ENCODE measurements at places on chromosomes 7 and 10.

DNA sequence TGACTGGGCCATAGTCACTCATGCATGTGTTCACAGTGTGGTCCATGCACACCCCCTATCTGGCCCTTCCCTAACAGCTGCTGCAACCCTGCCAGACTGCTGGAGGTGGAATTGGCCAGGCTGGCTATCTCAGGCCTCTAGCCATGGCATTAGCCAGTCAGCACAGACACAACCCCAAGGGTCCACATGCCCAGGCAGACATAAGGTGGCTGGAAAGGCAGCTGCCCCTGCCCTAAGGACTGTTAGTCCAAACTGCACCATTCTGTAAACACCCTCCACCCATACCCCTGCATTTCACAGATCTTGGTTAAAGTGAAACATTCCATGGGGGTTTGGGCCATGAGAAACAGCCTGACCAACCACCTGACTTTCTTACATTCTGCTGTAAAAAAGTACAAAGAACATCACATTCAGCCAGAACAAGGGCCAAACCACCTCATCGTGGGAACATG, 137.4 kb upstream of the KCNMA1 start:
- no peak for DNase-seq

DNA sequence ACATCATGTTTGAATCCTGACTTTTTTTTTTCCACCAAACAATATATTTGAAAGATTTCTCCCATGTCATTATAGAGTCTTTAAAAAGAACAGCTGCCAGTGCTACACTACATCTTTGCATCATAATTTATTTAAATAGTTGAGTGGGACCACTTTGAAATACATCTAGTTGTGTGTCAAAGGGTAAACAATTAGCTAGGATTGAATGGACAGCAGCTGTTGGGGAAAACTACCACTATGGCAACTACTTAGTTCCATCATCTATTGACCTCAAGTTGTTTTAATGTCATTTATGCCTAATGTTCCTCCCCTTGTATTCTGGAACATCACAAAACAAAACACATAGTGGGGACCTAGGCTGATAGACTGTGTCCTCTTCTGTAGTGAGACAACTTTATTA, 985.1 kb downstream of the SORCS1 start:
- no peak for DNase-seq

- DNase-seq, result no peak
These were observed 118.1 kb downstream of the MYOF start for GRCh38 chr10:93363891-93364648.

GRCh38 chr10:72981028-72981881, 26.6 kb upstream of the PLA2G12B start:
- DNase-seq, result no peak

GRCh38 chr10:1266033-1266802, 210.0 kb downstream of the WDR37 start:
- no peak for DNase-seq

DNA sequence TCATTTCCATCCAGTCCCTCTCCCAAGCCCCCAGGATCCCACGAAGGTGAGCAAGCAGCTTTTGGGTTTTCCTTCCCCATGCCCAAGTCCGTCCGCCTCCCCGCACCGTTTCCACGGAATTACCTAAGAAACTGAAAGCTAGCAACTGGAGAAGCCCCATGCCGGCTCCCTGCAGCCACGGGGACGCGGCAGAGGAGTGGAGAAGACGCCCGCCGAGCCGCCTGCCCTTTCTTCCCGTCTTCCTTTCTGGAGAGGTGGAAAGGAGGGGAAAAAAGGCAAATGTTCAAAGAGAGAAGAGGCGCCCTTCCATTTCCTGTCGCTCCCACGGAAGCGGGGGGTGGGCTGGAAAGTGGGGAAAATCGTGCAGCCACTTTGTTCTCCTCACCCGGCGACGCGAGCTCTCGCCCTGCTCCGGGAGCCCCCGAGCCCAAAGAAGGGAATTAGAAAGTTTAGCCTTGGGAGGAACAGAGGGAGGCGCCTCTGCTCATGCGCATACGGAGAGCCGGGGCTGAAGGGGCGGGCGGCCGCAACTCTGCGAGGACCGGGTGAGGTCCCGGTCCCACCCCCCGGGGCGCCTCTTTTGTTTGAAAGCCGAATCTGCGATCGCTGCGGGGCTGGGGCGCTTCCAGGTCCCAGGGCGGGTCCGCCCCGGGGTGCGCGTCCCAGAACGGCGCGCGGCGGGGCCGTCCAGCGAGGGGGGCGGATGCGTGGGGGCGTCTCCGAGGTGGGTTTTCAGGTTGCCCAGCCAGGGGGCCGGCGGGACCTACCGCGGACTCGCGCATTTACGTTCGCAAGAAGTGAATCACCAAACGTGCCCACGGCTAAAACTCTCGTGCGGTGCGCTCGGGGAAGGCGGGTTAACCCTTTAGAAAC, at the start of gene LAMB1:
TSS of gene LAMB1 (minus strand) at position 436 of the 873 bp plus-strand sequence. CDS start at position 160, 276 bp downstream.
- peak; percentile 80 for DNase-seq

DNA sequence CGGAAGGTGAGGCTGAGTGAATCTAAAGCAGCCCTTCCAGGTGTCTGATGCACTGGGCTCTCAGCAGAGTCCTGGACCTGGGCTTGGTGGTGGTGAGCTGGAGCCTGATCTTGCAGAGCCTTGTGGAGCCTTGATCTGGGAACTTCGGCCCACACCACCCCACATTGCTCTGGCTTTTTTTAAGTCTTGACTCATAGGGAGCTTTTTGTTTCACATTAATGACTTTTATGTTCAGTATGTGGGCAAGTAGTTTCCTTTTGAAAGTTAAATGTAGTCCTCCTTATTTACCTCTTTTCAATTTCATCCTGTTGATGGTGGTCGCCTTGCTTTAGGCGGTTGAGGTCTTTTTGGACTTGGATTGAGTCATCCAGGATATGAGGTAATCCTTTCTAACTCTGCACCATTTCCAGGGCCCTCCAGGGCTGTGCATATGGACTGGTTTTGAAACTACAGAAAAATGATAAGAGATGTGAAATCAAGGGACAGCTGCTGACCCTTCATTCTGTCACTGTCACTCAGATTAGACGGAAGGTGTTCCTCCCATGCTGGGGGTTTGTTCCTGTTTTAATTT, 2.9 kb upstream of the NRAP start:
- DNase-seq, result no peak

DNA sequence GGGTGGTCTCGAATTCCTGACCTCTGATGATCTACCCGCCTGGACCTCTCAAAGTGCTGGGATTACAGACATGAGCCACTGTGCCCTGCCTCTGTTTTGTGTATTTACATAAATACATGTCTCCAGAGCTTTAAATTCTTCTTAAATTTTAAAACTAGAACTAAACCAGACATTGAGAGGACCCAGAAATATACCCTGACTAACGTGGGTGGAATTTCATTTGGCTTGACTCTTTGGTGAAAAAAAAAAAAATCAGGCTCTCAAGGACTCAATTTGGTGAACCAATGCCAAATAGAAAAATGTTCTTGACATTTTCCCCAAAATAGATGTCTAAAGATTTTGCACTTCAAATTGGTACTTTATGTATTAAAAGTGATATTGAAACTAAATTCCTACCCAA, 16.6 kb upstream of the FAS start:
- DNase-seq, result no peak

DNA sequence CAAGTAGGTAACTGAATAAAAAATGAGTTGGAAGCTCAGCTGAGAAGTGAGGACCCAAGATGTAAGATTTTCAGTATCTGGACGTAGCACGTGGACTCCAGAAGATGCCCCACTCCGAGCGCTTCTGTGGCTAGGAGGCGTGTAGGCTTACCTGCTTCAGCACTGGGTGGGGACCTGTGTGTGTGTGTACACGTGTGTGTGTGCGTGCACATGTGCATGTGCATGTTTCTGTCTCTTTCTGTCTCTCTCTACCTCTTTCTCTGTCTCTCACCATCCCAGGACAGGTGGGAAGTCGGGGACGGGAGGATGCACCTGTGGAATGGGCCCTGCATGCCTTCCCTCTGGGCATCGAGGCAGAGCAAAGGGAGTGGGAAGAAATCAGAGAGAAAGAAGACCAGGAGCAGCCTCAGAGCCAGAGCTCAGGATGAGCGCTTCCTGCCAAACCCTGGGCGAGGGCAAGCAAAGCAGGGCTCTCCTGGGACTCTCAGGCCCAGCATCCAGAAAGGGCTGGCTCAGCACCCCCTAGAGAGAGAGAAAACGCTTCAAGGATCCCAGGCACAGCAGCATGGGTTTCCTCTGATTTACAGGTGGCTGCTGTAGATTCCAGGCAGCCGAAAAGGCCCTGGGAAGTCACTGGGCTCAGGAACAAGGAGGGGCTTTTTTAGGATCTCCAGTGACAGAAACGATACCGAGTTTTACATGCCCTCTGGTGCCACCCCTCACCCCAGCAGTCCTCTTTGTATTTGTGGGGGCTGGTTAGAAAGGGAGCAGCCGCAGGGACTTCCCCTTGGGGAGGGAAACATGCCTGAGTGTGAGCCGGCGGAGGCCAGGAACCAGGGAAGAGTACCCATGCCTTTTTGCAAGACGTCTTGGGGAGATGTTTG, 28.5 kb downstream of the CXCL12 start:
- DNase-seq, result no peak

DNA sequence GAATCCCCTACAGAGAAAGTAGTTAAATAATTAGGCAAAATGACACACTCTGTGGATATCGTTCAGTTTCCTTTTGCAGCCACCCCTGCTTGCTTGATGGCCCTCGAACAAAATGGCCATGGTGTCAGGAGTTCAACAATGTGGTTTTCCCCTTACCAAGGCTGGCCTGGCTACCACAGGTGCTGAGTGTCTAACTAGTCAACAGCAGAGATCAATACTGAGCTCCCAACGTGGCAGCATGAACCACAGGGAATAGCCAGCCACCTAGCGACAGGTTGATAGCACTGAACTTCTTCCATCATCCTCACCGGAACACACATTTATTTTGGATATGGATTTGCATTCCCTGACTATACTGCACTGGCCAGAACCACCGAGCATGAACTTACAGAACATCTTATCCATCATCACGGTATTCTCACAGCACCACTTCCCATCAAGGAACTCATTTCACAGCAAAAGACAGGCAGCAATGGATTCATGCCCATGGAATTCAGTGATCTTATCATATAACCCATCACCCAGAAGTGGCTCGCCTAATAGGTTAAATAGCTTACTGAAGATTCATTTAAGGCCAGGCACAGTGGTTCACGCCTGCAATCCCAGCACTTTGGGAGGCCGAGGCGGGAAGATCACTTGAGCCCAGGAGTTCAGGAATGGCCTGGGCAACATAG, 6.3 kb downstream of the C10orf67 start:
- no peak for DNase-seq

- no peak for DNase-seq
These were observed 66.7 kb downstream of the CCDC3 start for GRCh38 chr10:12934777-12935176.

DNA sequence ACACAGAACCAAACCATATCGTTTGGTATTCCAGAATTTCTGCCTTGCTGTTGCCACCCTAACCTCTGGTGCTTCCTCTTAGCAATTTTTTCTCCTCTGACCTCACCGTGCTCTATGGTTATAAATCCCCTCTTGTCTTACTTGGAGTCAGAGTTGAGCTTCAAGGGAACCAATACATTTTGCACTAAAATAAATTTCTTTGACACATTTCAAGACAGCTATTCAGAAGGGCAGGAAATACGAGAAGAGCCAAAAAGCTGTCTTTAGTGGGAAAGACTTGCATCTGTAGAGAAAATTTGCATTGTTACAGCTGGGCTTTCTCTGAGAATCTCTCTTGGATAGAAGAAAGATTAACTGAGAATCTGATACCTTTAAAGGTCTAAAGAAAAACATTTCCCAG, 14.5 kb upstream of the AKR1C2 start:
- no peak for DNase-seq

DNA sequence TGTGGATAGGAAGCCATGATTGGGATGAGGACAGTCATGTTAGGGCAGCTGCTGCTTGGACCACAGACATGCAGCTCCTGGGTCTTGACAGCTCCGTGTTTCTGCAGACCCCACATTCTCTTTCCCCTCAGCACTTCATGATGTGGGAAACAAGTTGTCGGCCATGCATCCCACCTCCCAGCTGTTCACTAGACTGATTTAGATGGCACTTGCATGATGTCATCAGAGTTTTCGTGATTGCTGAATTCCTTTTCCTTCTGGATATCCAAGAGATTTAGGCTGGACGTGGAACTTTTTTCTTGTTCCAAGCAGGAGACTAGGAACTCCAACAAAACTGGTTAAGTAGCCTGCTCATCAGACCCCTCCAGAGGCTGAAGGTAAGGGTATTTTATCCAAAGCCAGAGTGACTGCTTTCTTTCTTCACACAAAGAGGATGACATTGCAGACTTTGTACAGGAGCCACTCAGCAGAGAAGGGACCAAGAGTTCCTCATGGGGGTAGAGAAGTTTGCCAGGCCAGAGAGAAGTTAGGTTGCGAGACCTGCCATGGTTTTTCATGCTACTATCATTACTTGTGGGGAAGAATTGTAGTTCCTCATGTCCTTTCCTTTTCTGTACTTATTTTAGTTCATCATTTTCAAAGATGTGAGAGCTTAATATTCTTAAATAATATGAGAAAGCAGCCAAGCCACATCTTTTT, 117.7 kb upstream of the GJD4 start:
- no peak for DNase-seq

DNA sequence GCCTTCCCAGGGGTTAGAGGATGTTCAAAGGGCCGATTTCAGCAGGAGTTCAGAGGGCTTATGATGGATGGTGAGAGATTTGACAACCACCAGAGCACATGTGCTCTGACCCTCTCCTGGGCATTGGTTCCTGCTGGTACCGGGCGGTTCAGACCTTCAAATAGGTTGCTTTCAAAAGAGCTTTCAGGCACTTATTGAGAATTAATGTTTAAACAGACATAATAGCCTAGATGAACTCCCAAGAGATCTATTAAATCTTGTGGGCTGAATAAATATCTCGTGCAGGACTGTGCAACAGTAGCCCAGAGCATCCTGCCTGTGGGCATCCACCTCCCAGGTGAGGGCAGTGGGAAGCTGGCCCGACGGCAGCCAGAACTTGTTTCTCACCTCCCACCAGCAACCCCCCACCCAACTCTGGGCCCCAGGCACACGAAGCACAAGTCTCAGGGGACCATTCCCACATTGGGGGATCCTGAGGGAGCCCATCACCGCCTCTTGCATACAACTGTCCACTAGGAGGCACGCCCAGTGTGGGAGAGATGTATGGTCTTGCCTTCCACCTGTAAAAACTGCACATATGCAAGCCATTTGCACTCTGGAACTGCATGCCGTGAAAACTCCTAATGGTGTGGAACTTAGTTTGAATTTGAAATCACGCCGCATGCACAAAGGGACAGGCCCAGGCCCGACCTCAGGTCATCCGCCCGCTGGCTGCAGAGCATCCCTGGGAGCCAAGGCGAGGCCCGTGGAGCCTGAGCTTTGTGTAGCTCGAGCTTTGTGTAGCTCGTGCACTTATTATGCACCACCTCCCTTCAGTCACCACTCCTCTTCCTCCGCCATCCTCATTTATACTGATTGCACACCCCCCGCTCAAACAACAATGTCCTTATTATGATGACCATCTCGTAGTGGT, 147.8 kb downstream of the ADCY1 start:
- DNase-seq, result no peak

- DNase-seq, result no peak
These were observed 19.3 kb downstream of the CDHR3 start for GRCh38 chr7:105982388-105982787.
